ENCODE measurements at places on chromosomes 7 and 10. TPM values are rescaled to one million over a fixed set of nuclear protein-coding genes. Genes with fewer than 3 reads are reported as not detected.

DNA sequence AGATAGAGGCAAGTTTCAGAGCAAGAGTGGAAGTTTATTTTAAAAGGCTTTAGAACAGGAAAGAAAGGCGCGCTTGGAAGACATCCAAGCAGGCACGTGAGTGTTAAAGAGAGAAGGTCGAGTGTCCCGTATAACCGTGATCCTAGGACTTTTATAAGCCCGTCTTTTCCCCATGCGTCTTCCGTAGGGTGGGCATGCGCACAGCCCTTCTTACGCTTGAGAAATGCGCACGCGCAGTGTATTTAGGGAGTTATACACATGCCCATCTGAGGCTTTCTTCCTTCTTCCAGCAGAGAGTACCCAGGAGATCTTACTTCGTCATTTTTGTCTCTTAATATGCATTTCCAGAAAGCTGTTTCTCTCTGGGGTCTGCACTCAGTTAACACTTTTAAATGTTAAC, 52.4 kb downstream of the CALD1 start:
- no peak for DNase-seq

- no peak for DNase-seq
These were observed 64.6 kb upstream of the CREB5 start for GRCh38 chr7:28347475-28348318.

Gene DENND10
- total RNA-seq: 31.6 TPM

Gene GIMAP1
- not detected for total RNA-seq

DNA sequence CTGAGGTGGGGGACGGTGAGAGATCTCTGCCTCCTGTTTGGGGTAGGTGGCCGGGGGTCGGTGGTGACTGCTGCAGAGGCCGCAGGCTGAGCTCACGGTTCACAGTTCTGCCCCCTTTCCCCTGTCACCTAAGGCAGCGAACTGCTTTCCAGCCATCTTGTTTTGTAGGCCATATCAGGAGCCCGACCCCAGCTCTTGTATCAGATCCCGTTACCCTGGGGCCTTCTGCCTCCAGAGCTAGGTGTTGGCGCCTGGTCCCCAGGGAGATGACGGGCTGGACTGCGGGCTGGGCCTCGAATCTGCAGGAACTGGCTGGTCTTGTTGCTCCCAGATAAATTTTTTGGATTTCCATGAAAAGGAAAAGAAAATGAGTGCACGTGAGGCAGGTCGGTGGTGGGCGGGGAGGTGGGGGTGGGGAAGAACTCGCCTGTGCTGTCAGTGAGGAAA, 183.0 kb downstream of the DNAJB6 start:
- no peak for DNase-seq

DNA sequence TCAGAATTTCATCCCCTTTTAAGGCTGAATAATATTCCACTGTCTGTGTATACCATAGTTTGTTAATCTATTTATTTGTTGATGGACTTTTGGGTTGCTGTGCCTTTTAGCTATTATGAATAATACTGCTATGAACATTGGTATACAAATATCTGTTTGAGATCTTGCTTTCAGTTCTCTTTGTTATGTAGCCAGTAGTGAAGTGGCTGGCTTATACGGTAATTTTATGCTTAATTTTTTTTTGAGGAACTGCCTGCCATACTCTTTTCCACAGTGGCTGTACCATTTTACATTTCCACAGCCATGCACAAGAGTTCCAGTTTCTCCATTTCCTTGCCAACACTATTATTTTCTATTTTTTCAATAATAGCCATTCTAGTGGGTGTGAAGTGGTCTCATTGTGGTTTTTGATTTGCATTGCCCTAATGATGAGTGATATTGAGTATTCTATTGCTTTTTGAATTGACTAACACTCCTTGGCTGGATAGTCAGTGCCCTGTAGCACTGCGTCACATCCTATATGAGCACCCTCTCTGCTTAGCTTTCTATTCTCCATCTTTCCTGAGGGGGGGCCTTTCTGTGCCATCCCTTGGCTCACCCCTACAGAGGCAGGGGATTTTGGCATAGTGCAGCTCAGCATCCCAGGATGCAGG, 29.4 kb upstream of the RAPGEF5 start:
- no peak for DNase-seq

- DNase-seq: no peak
These were observed 4.4 kb downstream of the CALML3 start for GRCh38 chr10:5528989-5529701.

Gene RSPH10B
- total RNA-seq: 4.4 TPM

DNA sequence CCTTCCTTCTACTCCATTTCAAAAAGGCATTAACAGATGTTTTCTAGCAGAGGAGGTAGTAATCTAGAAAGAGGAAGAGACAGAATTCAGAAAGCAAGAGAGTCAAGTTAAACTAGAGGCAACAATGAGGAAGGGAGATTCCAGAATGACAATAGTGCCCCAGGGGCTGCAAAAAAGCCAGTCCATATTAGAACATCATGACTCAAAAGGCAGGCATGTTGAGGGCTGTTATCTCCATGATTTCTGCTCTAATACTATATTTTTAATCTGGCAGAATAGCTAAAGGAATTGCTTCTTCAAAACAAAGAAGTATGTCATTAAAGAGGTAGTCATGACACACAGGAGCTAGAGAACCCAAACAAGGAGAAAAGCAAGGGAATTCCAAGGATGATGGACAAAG, 599.6 kb downstream of the INHBA start:
- DNase-seq: no peak

Gene CAMK2B
- total RNA-seq: 1.8 TPM

Gene SPACDR
- total RNA-seq: 0.64 TPM

Gene CDK14
- 0.61 TPM for total RNA-seq

DNA sequence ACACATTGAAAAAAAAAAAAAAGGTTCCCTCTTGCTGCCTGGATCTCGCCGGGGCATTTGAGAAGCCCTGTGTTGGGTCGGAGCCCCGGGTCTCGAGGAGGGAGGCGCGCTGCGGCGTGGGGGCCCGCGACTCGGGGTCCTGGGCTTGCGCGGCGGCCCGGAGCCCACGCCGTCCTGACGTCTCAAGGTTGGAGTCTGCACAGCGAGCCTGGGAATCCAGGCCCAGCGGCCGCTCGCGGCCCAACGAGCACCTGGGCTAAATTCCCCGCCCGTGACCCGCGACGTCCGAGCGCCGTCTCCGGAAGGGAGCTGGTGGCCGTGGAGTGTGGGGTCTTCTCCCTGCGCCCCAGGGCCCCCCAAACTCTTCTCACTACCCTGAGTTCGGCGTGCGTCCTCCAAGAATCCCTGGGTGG, 1.4 kb upstream of the CTBP2 start:
- peak; percentile 34 for DNase-seq

GRCh38 chr7:23544913-23545354, 13.2 kb upstream of the TRA2A start:
- DNase-seq: peak; percentile 62

- DNase-seq: no peak
These were observed 82.8 kb upstream of the FGFR2 start for GRCh38 chr10:121680879-121681655.

DNA sequence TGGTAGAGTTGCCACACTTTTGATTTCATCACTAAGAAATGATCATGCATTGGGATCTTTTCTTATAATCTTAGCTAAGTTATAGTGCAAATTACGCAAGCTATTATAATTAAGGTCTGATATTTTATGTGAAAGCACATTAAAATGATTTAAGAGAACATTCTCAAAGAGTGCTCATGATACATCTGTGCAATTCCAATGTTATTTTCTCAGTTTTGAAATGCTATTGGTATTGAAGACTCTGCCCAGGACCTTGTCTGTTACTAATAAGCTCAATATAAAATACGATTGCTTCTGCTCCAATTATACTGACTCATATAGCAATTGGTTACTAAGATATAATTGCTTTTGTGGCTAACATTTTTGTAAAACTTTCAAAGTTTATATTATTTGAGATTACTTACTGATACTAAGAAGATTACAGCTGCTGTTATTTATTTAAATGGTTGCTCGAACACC, 180.9 kb downstream of the ADAM12 start:
- DNase-seq: no peak

Gene ENO4
- 0.13 TPM for total RNA-seq

Gene STEAP4
- total RNA-seq: 2.6 TPM

DNA sequence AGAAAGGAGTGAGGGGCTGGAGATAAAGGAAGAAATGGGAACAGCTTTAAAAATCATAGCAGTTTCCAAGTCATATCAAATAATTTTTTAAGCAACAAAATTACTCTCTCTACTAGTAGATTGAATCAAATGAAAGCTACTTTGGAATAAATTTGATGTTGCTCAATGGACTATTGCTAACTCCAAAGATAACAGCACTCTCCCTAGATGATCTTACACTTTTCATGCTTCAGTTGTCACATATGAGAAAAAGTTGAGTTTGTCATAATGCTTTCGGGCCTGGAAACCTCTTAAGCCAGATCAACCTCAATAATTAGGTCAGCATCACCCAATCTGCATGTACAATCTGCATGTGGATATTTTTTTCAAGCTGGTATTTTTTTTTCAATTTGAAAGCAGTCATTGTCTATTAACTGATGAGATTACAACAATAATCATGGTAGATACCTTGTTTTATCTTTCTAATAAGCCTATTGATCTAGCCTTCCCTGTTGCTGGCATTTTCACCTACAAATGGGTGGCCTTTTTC, 31.3 kb downstream of the LIPJ start:
- DNase-seq: no peak

Gene PLAU
- total RNA-seq: 0.21 TPM

- no peak for DNase-seq
These were observed 237.5 kb upstream of the PPP2R2D start for GRCh38 chr10:131663351-131663750.
